ENCODE measurements at places on chromosomes 13 and 19.

- no peak for DNase-seq
These were observed 112.8 kb downstream of the POSTN start for GRCh38 chr13:37485756-37486155.

DNA sequence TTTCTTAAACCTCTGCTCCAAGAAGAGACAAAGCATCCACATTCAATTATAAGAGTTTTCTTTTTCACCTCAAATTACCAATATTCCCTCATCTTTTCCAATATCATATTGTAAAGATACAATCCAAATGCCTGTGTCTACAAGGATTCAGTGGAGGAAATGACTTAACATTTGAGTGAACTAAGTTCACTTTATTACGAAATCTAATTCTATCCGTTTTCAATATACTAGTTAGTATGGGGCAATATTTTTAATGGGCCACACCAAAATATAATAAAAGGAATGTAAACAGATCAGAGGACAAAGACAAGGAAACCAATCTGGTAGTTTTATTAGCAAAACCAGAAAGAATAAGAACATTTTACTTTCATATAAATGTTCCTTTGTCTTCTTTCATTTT lies 136.0 kb downstream of the DCLK1 start:
- no peak for DNase-seq

DNA sequence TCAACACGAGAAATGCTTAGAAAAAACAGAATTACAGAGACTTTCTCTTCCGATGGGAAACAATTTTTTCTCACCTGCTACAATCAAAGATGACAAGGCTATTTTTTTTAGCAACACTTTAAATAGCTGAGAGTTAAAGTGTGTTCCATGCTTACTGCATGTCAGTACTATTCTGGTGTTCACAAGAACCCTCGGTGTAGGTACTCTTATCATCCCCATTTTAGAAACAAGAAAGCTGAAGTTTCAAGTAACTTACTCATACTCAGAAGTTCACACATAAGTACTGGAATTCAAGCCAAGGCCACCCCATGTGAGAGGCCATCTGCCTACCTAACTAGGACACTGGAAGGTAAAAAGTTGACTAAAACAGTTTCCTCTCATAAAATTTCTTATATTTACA lies 9.0 kb upstream of the TNFRSF19 start:
- DNase-seq, result no peak

- DNase-seq, result no peak
These were observed 87.2 kb downstream of the B3GLCT start for GRCh38 chr13:31286930-31287329.

GRCh38 chr19:3450796-3451411 lies 29.4 kb downstream of the SMIM24 start:
- peak; percentile 72 for DNase-seq

DNA sequence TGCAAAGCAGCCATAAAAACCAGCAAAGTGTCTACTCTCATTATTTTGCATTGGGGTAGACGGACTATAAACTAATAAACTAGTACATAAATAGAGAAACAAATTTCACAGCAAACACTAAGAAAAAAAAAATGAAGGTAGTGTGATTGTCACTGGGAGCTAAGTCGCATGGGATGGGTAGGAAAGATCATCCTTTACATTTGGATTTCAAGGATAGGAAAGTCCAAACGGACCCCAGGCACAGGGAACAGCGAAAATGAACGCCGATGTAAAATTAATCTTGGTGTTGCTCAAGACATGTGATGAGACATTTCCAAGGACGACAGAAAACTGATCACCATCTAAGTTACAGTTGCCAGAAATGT lies 690 bp upstream of the SGTA start:
- no peak for DNase-seq

- DNase-seq, result peak; percentile 22
These were observed 157.4 kb upstream of the SOX1 start for GRCh38 chr13:111909501-111909900.

- DNase-seq, result no peak
These were observed 1.9 kb downstream of the DIRAS1 start for GRCh38 chr19:2719232-2719735.

GRCh38 chr13:73960474-73960873 lies 173.7 kb downstream of the KLF12 start:
- no peak for DNase-seq
